NCI-H524 (cell line): ENCODE measurements at places on chromosomes 12 and 14.

DNA sequence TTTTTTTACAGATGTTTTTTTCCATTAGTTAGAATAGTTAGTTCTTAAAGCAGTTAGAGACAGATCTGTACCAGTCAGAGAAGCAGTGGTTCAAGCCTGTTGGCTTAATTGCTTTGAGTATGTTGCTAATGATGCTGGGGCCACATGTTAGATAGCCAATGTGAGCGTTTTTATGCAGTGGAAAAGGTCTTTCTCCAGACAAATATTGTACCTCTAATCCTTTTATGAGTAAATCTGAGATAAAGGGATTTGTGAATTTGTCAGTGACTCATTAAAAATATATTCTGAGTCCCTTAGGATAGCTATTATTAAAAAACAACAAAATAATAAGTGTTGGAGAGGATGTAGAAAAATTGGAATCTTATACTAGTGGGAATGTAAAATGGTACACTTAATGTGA, 154.2 kb downstream of the MSRB3 start:
- peak; percentile 4 for DNase-seq

GRCh38 chr12:67916266-67916970, 72.8 kb upstream of the IFNG-AS1 start:
- DNase-seq = no peak

- DNase-seq = no peak
Measured at GRCh38 chr14:58245562-58245961, 919 bp downstream of the PSMA3 start.

DNA sequence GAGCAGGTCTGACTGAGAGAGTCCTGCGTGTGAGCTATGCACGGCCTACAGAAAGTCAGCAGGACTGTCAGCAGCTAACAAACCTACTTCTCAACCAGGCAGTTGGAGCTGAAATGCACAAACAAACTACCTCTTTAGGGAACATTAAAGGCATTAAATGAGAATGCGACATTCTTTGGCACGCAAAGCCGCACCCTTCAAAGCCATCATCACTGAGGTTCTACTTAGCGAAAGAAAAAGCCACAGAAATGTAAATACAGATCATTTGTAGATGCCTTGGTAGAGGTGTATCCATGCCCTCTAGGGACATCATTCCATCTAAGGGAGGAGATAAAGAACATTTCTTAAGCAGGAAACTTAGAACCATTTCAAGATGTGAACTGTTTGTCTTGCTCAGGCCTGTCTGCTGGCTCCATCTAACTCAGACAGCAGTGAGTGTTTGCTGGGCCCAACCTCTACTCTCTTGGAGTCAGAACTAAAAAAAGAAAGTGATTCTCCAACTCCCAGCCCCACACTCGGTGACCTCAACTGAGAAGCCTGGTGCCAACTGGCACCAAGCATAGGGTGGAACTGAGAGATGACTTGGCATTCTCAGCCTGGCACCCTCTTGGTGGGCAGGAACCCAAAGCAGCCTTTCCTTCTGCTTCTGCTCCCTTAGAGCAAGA, 63.5 kb upstream of the MBIP start:
- DNase-seq = no peak

DNA sequence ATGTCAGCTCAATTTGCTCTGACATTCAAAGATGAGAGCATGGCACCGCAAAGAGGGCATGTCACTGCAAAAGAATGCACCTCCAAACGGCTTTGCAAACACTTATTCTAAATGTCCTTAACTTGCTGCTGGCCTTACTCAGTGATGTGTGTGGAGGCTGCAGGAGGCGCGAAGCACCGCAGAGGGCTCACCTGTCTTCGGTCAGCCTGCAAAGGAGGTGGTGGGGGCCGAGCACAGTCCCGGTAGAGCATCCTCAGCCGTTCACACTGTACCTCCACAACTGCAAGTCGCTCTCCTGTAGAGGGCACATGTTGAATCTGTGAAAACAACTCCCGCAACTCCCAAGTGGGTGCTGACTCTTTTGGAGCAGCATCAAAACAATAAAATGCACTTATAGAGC, 93.8 kb downstream of the TRAFD1 start:
- DNase-seq = no peak

GRCh38 chr14:53603994-53604393, 352.6 kb downstream of the BMP4 start:
- no peak for DNase-seq

DNA sequence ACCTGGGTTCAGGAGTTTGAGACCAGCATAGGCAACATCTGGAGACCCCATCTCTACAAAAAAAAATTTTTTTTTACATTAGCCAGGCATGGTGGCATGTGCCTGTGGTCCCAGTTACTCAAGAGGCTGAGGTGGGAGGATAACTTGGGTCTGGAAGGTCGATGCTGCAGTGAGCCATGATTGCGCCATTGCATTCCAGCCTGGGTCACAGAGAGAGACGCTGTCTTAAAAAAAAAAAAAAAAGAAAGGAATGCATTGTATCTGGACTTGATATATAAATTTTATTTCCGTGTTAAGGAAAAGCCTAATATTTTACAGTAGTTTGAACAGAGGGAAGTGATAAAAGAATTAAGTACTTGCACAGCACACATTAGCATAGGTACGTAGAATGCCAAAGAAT, 97.2 kb downstream of the ZC3H14 start:
- DNase-seq = no peak

DNA sequence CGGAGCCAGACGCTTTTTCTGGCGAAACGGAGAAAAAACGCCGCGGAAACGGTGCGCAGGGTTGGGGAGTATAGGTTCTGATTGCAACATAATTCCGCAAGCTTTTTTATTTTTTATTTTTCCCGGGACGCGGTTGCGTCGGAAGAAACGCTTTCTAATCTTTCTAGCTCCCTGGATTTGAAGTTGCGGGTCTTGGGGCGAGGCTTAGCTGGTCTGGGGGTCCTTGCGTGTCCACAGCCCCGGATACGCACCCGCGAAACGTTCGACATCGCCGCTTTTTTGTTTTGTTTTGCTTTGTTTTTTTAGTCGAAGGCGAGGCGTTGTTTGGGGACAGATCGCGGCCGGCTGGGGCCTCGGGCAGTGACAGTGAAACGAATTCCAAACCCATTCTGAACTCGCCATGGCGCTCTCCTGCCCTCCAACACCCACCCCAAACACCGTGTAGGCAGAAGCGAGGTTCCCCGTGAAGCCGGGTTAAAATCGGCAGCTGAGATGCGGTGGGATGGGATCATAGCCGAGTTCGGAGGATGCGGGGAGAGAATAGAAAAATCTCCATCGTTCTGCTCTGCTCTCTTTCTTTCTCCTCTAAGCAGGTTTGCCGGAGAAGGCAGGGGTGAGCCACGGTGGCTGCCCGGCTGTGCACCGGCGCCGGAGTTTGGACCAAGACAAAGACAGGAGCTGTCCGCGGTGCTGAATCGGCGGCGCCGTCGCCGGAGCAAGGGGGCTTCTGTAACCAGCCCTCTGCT, 8.1 kb upstream of the LHX5 start:
- no peak for DNase-seq

GRCh38 chr12:58906917-58907316, 13.4 kb downstream of the LRIG3 start:
- no peak for DNase-seq

DNA sequence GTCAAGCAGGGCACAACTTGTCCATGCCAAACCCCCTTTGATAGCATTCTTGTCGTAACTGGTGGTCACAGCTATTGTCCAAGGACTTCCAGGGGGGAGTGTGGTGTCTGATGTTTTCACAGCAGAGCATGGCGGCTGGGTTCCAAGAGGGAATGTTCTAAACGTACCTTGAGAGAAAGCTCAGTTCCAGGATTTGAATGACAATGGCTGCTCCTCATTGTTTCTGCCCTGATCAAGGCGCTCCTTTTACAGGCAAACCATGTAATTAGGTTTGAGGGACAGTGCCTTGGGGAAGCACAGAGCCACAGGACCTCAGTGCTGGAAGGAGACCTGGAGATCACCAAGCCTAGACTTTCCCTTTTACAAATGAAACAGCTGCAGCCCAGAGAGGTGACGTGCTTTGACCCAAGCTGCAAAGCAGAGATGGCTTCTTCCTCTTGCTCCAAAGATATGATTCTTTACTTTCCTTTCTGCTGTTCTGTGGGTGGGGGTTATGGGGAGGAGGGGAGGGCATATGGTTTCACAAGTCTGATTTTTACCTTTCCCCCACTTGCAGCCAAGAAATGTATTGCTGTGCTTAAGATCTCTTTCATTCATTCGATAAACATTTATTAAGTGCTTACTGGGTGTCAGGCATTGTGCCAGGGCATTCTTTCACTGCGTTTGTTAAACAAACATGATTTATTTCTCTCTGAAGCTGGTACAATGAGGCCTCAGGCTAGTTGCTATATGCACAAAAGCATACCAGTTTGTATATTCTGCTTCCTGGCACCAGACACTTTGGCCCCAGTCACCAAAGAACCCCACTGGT, 172.8 kb downstream of the KTN1 start:
- no peak for DNase-seq

GRCh38 chr12:102567031-102567985, 86.9 kb upstream of the IGF1 start:
- no peak for DNase-seq

- no peak for DNase-seq
Measured at GRCh38 chr12:19710811-19711793, 271.8 kb downstream of the AEBP2 start.

- DNase-seq = no peak
Measured at GRCh38 chr14:95015046-95015445, 142.3 kb downstream of the DICER1 start.

DNA sequence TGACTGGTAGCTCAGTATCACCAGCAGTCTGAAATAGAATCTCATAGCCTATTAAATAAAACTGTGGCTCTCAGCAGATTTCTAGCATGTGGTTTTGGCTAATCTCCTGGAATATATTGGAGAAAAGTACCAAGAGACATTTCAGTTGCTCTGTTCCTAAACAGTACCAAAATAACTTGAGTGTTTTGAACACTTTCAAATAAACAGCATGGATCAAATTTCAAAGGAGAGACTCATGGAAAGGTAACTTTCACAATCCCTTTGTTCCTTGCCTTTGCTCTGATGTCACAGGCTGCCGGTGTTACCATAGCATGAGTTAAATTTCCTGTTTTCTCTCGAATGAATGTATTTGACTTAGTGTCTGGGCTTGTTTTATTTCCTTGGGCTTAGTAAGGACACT, 3.4 kb downstream of the ARG2 start:
- DNase-seq = no peak

- no peak for DNase-seq
Measured at GRCh38 chr12:108103087-108103486, 26.0 kb upstream of the WSCD2 start.

DNA sequence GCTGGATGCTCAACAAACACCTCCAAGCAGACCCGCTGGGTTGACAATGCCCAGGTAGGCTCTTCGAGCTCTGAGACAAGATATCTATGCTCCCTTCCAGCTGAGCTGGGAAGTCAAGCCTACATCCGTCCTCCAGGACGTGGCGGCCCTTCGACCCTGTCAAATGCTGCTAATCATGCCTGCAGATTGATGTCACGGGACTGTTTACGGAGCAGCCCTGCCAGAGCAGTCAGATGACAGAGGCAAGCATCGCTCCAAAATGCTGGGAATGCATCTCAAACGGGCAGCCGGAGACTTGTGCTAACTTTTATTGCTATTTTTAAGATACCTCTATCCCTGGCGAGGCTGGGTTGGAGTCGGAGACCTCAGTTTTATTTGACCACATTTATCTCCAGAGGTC, 139.2 kb downstream of the NTF3 start:
- no peak for DNase-seq

- no peak for DNase-seq
Measured at GRCh38 chr12:81683881-81684280, 75.3 kb downstream of the PPFIA2 start.

- no peak for DNase-seq
Measured at GRCh38 chr14:37172936-37173614, 669 bp upstream of the SLC25A21 start.

DNA sequence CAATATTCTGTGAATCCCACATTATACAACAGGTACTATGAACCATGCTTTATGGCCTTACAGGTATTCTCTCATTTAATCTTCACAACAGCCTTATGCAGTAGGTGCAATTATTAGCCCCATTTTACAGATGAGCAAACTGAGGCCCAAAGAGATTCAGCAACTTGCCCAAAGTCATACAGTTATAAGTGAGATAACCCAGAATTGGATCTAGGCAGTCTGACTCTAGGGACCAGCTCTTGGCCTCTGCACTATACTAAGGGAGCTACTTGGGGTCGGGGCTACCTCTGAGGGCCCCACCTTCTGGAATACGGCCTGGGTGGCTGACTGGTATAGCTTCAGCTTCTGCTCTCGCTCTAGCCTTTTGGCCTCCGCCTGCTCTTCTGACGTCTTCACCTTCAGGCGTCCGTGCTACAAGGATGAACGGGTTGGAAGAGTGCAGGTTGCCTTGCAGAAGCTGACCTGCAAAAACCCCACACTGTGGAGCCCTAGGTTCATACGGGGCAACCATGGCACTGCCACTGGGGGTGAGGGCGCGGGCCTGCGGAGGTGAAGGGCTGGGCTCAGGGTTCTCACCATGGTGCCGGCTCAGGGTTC, 762 bp downstream of the RABGGTA start:
- peak; percentile 63 for DNase-seq

- DNase-seq = no peak
Measured at GRCh38 chr14:45072126-45072525, 11.8 kb upstream of the PRPF39 start.
